ENCODE measurements at places on chromosomes 7 and 10.

GRCh38 chr7:69622014-69622835 lies 23.9 kb downstream of the AUTS2 start:
- DNase-seq = no peak

DNA sequence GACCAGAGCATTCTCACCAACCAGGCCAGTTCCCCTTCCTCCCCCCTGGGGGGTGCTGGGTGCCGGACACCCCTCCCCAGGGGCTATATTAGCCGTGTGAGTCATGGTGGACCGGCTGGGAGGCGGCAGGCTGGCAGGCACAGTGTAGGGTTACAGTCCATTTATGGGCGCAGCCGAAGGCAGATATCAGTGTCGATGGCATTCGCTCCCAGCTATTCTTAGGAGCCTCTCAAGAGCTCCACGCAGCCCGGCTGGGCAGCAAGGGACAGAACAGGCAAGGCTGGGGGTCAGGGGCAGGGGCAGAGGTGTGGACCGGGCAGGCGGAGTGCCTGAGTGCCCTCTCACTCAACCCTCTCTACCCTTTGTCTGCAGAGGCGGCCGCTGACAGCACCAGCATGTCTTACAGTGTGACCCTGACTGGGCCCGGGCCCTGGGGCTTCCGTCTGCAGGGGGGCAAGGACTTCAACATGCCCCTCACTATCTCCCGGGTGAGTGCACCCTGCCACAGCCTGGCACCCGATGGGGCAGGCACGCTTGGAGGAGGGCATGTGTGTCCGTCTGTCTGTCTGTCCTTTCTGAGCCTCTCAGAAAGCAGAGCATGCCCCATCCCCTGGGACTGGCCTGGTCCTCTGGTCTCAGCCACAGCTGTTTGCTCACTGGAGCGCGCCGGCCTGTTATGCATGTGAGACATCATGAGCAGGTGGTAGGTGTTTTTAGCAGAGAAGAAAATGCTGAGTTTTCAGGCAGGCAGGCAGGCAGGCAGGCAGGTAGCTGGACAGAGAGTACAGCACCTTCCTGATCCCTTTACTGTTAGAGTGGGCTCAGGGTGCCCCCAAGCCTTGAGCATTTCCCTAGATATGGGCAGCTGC lies at the start of gene LDB3:
LDB3 (plus strand) TSS at position 215 of the 869 bp plus-strand sequence; CDS start at position 396, 181 bp downstream.
- DNase-seq = peak; percentile 37

- DNase-seq = no peak
These were observed 3.2 kb downstream of the ZNF316 start for GRCh38 chr7:6640246-6640721.

GRCh38 chr10:5090551-5090950 lies 3.7 kb upstream of the AKR1C3 start:
- no peak for DNase-seq

DNA sequence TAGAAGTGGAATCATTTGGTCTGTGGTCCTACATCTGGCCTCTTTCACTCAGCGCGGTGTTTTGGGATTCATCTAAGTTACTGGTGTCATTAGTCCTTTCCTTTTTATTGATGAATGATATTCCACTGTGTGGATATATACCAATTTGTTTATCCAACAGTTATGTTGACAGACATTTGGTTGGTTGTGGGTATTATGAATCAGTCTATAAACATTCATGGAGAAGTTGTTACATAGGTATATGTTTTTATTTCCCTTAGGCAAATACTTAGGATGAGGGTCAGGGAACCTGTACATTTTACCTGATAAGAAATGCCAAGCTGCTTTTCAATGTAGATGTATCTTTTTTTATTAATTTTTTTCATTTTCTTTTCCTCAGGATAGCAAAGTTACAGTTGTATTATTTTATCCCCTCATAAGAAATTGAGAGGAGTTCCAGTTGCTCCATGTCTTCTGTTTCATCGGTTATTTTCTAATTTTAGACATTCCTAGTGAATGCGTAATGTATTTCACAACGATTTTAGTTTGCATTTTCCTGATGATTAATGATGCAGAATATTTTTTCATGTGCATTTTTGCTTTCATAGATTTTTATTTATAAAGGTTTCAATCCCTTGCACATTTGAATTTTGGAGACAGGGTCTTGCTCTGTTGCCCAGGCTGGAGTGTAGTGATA lies 203.8 kb upstream of the SH2B2 start:
- DNase-seq = no peak

GRCh38 chr10:132408823-132409666 lies 12.0 kb downstream of the PWWP2B start:
- no peak for DNase-seq

GRCh38 chr10:117964536-117964935 lies 82.2 kb downstream of the RAB11FIP2 start:
- no peak for DNase-seq

DNA sequence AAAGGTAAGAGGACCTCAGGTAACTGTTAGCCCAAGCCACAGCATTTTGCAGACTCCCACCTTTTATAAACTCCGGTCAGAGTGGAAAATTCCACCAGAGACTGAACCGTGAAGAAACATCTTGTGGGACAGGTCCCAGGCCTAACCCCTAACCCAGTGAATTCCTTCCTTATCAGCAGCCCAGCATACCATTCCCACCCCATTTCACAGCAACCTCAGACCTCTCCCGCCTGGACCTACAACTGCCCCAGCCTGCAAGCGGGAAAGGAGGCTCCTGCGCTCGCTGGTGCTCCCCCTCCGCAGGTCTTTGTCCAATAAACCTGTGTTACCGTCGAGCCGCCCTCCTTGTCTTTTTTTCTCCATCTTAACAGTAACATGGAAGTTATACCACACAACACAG lies 736.6 kb downstream of the MAGI2 start:
- DNase-seq = no peak

DNA sequence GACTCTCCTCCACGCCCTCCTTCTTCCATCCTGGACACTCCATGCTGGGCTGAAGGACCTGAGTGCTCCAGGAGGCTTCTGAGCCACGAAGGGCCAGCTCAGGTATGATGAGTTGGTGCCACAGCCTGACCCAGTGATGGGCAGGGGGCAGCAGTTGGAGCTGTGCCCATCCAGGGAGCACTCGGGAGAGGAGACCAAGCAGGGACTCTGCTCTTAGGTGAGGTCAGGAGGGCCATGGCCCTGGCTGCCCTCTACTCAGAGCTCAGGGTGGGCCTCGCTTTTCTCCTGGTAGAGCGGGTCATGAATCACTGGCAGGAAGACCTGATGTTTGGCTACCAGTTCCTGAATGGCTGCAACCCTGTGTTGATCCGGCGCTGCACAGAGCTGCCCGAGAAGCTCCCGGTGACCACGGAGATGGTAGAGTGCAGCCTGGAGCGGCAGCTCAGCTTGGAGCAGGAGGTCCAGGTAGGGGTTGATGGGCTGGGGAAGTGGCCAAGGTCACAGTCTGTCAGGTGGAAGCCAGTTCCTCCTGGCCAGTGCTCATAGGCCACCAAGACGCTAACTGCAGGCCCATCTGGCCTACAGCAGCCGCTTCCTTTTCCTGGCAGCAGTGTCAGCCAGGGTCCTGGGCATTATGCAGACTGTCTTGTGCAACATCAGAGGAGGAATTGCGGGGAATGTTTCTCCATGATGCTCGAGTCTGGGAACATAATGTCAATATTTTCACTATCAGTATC lies 50.8 kb downstream of the ALOX5 start:
- DNase-seq = no peak

GRCh38 chr10:15744217-15744865 lies 24.6 kb upstream of the ITGA8 start:
- DNase-seq = peak; percentile 14

GRCh38 chr10:28681928-28682750 lies 4.8 kb downstream of the BAMBI start:
- no peak for DNase-seq

DNA sequence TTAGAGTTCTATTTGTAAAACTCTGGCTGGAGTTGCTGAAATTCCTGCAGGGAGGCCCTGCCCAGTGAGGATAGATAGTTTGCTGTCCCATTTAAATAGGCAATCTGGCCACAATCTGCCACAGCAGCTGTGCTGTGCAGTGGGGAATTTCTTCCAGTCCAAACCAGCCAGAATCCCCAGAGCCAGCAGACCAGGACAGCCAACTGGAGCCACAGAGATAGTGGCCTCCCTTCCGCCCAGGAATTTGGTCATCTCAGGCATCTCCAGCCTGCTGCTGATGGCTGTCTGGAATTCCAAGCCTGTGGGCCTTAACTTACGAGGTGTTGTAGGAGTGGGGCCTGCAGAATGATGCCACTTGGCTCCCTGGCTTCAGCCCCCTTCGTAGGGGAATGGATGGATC lies 643.4 kb downstream of the DNAJB9 start:
- DNase-seq = no peak

GRCh38 chr7:90412458-90413184 lies 9.4 kb downstream of the CLDN12 start:
- DNase-seq = no peak

DNA sequence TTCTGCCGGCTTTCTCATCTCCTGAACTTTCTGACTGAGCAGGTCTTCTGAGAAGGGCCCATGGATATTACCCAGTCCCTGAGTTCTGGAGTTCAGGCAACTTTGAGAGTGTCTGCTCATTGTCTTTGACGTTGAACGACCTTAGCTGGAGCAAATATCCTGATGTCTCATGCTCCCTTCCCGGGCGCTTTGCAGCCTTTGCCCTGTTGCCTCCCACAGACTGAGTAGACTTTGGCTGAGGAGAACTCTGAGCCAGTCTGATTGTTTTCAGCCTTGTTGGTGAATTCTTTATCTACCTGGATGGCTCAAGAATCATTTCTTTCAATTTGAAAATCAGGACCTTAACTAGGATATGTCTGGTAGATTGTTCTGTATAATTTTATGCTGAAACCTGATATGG lies 353.7 kb downstream of the GLRX3 start:
- no peak for DNase-seq

- DNase-seq = no peak
These were observed 24.3 kb upstream of the ITGB8 start for GRCh38 chr7:20306180-20306946.

DNA sequence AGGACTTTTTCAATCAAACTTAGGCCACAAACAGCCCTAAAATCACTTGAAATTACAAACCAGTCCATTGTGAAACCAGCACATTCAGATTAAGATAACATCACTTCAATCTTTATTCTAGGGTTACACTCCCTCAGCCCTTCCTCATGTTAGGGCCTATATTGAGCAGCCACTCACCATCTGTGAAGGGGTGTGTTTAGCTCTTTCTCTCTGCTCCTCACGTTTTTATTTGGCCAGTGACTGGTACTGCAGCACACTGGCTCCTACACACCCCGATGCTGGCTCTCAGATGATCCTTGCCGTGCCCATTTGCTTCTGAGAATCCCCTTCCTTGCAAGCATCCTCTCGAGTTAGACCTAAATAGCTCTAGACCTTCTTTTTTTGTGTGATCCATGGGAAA lies 604.5 kb downstream of the INHBA start:
- DNase-seq = no peak

DNA sequence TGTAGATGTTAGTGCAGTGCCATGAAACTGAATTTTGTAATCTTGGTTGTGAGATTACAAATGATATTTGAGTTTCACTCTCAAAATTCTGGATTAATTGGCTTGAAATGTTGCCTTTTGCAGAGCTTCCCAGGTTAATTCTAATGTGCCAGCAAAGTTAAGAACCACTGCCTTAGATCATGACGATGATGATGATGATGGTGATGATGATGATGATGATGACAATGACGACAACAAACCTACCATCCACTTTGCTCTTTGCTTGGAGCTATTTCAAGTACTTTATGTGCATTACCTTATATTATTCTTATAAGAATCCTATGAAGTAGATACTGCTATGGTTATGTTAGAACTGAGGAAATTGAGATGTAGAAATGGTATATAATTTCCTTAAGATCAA lies 261.6 kb downstream of the CNTNAP2 start:
- DNase-seq = no peak

GRCh38 chr7:143435266-143435665 lies 8.0 kb upstream of the TAS2R60 start:
- DNase-seq = no peak

GRCh38 chr7:90599892-90600555 lies 3.9 kb downstream of the CDK14 start:
- peak; percentile 10 for DNase-seq

- no peak for DNase-seq
These were observed 420.9 kb upstream of the MGMT start for GRCh38 chr10:129046065-129046681.

DNA sequence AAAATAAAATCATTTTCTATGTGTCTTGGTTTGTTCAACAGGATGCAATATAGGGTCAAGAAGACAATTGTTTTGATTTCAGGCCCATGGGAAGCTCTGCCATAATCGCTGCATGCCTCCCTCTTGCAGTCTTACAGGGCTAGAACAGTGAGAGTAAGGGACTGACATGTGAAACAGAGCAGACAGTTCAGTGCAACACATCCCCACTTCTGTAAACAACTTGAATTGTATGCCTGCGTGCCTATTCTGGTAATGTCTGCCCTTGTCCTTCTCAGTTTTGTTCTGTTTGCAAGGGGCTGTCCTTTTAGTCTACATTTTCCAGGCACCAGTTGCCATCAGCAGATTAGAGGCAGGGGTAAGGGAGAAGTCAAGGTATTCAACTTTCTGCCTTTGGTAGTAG lies 34.8 kb upstream of the GPR37 start:
- no peak for DNase-seq

DNA sequence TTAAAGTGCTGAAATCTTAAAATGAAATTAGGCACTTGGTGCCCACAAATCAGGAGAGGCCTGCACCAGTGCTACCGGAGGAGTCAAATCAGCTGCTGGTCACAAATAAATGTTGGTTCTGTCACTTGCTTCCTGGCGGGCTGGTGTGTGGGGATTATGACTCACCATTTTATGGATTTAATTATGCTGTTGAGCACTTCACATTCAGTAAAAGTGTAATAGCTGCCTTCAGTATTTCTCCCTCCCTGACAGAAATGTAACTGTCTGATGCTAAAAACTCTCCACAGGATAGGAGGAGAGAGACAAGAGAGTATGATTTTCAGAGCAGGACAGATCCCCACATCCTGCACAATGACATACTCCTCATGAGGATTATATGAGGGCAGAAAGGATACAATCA lies 186.0 kb downstream of the JAZF1 start:
- DNase-seq = peak; percentile 74

Measured in NCI-H1417 (cell line).